ENCODE measurements at places on chromosomes 16 and 17.

DNA sequence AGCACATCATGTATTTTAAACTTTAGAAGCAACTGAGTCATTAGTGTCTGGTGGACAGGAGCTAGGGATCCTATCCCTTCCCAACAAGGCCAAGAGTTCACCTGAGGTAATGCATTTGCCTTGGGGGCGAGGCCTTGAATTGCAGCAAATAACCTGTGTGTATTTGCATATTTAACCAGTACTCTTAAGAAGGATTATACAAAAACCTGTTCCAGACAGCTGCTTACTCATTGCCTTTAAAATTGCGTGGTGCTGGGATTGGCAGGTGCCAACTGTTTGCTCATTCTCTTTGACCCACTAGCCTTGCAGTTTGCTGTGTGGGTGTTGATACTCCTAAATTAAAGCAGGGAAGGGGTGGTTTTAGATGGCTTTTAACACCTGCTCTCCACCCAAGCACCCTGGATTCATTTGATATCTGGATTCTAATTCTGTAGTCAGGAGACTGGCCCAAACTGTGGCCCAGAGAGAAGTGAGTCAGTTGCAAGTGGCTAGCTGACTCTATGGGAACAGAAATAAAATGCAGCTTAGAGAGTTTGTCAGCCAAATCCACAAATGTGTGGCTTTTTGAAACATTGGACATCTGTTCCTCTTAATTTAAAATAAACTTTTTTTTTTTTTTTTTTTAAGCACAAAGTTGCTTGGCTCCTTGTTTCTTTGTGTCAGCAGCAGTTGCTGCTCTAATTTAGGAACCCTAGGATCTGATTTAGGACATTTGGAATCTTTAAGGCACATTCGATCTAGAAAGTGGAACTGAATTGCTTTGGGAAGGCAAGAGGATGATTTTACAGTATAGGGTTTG, 46.9 kb downstream of the TUBD1 start:
- peak overlapping the region; percentile 95 for H3K27ac ChIP-seq
- H3K4me1 ChIP-seq = peaks cover 52% of the 10 kb centered on the region
- H3K36me3 ChIP-seq = peaks cover under 1% of the 10 kb centered on the region
- no peak for DNase-seq
- H3K4me3 ChIP-seq = no peak overlapping the region
- no peaks in the 10 kb centered on the region for H3K27me3 ChIP-seq

GRCh38 chr16:4328046-4328781, 12.3 kb downstream of the GLIS2 start:
- peak overlapping the region; percentile 40 for H3K4me3 ChIP-seq
- DNase-seq = peak; percentile 83
- no peaks in the 10 kb centered on the region for H3K27me3 ChIP-seq
- H3K4me1 ChIP-seq = peaks cover 15% of the 10 kb centered on the region

DNA sequence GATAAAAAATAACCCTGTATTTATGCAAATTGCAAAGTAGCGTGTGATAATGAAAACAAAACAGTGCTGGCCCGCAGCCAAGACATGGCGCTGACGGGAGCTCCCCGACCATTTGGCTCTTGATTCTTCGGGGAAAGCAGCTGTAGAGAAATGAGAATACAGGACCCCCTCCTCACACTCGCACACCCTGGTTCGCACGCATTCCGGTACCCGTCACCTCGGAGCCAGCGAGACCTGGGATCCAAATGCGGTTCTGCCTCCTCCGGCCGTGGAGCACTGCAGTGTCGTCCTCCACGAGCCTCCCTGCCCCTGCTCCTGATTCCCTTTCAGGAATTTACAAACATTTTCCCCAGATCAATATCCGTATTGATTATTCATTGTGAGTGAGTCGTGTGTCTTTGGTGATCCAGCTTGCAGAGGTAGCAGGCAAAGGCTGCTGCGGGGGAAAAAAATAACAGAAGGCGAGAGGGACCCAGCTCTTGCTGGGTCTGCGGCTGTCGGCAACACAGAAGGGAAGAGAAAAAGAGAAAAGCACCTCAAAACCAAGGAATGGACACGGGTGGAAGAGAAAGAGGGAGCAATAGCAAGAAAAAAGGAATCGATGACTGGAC, 184.1 kb upstream of the ZFHX3 start:
- DNase-seq = peak; percentile 75
- no peaks in the 10 kb centered on the region for H3K36me3 ChIP-seq
- H3K27ac ChIP-seq = no peak overlapping the region

- peaks cover 6% of the 10 kb centered on the region for H3K27me3 ChIP-seq
- no peaks in the 10 kb centered on the region for H3K36me3 ChIP-seq
- no peak overlapping the region for H3K4me3 ChIP-seq
- no peak for DNase-seq
- no peaks in the 10 kb centered on the region for H3K4me1 ChIP-seq
Measured at GRCh38 chr17:49972486-49973270, 3.7 kb downstream of the DLX4 start.

GRCh38 chr16:72060405-72060804, 2.6 kb upstream of the HPR start:
- H3K36me3 ChIP-seq = no peaks in the 10 kb centered on the region
- no peak for DNase-seq
- H3K27me3 ChIP-seq = no peaks in the 10 kb centered on the region
- H3K27ac ChIP-seq = no peak overlapping the region
- no peak overlapping the region for H3K4me3 ChIP-seq

Data from pancreas (tissue), 10 donors.